GDM1 (cell line): ENCODE measurements at places on chromosomes 1 and 21.

DNA sequence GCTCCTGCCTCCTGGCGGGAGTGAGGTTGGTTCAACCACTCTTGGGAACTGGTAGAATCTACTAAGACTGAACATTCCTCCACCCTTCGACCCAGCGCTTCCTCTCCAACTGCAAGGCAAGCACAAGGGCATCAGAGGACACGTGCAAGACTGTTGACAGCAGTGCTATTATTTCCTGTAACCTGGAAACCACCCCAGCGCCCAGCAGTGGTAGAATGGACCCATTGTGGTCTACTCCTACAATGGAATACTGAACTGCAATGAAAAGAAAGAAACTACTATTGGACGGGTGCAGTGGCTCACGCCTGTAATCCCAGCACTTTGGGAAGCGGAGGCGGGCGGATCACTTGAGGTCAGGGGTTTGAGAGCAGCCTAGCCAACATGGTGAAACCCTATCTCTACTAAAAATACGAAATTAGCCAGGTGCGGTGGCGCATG, 33.0 kb upstream of the TARDBP start:
- no peak for DNase-seq

DNA sequence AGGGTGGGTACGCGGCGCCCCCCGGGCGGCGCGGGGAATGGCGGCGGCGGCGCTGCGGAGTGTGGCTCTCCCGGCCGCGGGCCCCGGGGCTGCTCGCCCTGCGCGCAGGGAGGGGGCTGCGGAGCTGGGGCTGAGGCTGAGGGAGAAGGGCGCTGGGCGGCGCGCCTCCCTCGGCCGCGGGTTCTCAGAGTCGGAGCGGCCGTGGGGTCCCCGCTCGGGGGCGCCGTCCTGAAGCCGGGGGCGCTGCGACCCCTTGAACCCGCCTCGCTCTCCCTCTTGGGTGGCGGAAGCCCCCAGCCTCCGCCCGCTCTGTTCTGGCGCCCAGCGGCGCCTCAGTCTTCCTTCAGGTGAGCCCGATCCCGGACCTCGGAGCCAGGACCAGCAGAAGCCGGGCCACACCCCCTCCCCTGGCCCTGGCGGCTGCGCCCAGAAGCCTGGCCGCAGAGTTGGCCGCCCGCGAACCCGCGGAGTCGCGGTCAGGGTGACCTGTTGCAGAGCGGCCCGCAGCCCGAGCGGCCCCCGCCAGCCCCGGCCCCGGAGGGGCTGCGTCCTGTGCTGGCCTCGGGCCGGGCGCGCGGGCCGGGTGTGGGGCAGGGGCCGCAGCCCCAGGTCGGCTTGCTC, 532 bp downstream of the RALGPS2 start:
- peak; percentile 10 for DNase-seq

GRCh38 chr1:186819126-186819525, 9.6 kb upstream of the PLA2G4A start:
- DNase-seq: no peak

- DNase-seq: no peak
Observed at GRCh38 chr1:43510621-43511020, 20.1 kb upstream of the PTPRF start.

DNA sequence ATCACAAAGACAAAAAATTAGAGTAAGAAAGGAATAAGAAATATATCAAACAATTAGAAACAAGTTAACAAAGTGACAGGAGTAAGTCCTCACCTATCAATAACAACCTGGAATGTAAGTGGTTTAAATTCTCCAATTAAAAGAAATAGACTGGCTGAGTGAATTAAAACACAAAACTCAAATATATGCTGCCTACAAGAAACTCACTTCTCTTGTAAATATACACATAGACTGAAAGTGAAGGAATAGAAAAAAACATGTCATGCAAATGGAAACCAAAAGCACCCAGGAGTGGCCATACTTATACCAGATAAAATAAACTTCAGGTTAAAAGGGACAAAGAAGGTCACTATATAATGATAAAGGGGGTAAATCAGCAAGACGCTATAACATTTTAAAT, 43.2 kb upstream of the NUF2 start:
- no peak for DNase-seq

- DNase-seq: no peak
Observed at GRCh38 chr1:35507947-35508346, 49.3 kb downstream of the KIAA0319L start.

GRCh38 chr21:19433623-19434022, 1030.0 kb upstream of the TMPRSS15 start:
- DNase-seq: no peak

DNA sequence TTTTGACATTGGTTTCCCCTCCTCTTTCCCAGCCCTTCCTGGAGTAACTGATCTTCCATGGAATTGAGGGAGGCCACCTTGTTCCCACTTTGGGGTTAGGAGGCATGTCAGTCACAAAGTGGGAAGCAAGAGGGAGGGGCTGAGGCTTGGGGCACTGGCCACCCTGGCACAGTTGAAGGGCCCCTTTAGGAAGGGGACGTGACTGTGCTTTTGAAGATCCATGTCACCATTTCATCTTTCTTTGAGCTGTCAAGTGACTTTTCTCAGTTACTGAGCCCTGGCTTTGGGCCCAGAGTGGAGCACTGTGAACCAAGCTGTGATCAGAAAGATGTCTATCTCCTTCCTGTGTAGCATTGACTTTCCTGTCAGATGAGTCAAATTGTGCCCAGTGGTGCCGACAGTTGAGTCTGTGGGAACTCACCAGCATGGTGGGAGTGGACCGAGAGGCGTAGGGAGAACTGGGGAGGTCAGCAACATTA, 38.5 kb upstream of the TDRD10 start:
- peak; percentile 92 for DNase-seq

DNA sequence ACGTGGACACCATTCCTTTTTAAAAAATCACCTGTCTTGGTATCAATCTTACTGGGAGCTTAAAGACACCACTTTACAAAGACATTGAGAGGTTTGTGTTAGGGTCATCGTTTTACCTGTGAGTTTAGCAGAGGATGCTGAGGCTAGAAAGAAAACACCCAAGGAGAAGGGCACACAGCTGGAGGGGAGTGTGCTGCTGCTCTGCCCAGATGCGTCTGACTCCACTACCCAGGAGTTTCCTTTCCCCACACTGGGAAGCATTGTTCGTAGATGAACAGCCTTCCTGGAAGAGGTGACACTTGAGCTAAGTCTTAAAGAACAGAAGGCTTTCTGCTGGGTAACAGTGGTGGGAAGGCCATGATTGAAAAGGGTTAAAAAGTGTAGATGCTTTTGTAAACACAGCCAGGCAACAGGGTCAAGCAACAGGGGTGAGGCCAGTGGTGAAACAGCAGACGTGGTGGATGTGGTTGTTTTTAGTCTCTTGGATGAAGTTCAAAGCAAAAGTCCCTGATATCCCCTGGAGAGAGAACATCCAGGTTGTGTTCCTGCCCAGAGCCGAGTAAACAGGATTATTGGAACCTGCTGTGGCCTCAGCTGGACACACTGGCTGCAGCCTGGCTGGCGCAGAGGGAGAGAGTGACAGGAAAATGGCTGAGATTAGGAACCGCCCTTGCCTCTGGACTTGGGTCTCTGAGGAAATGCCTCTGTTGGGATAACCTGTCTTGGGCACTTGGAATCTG, 198.6 kb upstream of the JUN start:
- no peak for DNase-seq

GRCh38 chr1:208141610-208142192, 102.5 kb downstream of the PLXNA2 start:
- DNase-seq: no peak

GRCh38 chr1:228958121-228958520, 222.8 kb downstream of the RHOU start:
- no peak for DNase-seq

DNA sequence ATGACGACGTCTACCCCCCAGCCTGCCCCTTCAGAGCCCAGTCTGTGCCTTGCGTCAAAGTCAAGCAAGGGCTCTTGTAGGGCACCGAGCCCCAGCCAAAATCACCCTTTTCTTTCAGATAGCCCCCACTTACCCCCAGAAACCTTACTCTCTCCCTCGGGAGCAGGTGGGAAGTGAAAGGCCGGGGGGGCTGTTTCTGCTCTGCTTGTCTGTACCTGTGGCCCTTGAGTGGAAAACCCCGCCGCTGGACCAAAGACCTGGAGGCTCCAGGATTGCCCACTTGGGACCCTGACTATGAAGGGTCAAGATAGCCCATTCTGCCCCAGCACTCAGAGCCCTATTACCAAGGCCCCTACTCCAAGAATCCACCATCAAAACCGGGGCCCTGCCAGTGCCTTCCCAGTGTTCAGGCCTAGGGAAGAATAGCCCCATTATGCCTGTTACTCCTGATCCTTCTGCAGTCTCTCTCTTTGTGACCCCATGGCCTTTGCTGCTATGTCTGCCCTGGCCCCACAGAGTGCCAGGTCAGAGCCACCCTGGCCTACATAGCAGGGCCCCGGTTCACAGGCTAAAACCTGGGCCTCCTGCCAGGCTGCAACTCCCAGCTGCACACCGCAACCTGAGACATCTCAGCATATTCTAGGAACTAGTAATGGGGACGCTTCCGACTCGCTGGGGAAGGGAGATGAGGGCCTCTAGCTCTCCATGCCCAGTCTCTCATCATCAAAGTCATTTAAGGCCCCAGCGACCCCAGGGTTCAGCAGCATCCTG, 22.2 kb upstream of the HPDL start:
- no peak for DNase-seq

GRCh38 chr1:216461466-216461865, 38.2 kb upstream of the USH2A start:
- DNase-seq: no peak
